ENCODE measurements at places on chromosomes 11 and 22.

GRCh38 chr22:35399114-35399677 lies 744 bp upstream of the MCM5 start:
- DNase-seq, result no peak

GRCh38 chr22:19891317-19892256 lies 36.9 kb upstream of the GNB1L start:
- peak; percentile 94 for DNase-seq

GRCh38 chr11:119120639-119121007 lies 757 bp upstream of the HINFP start:
- peak; percentile 41 for DNase-seq

DNA sequence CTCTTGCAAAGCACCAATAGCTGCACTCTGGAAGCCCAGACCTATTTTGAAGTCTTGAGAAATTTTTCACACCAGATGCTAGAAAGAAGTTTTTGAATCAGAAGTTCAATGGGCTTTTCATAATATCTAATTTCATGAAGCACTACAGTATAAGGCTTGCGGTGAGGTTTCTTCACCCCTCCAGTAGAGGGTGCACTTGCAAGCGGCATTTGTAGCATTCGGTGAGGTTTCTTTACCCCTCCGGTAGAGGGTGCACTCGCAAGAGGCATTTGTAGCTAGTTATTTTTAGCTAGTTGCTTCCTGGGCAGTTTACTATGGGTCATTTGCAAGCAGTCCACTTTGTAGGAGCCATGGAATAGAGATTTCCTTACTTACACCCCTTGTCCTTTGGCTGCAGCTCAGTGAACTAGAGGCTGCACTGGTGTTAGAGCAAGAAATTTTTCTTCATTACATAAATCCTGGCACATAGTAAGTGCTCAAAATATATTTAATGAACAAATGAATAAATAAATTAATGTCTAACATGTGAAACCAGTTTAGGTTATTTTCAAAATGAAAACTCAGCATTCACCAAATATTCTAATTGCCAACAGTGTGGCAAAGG lies 7.8 kb upstream of the NOX4 start:
- DNase-seq, result no peak

DNA sequence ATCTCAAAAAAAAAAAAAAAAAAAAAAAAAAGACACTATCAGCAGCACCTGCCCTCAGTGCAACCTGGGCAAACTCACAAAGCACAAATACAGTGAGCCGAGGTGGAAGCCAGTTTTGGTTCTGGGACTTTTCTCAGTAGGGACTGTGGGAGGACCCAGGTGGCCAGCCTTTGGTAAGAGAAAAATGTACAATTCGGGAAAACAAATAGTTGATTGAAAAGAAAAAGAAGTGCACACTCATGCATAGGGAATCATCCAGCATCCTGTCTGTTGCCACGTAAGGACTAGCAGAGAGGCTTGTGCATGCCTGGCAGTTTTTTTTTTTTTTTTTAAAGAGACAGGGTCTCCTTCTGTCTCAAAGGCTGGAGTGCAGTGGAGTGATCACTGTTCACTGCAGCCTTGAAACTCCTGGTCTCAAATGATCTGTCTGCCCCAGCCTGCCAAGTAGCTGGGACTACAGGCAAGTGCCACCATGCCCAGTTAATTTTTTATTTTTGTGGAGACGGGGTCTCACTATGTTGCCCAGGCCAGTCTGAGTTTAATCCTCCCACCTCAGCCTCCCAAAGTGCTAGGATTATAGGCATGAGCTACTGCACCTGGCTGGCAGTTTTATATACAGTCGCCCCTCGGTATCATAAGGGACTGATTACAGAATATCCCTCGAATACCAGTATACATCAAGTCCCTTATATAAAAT lies 36.7 kb downstream of the TPST2 start:
- peak; percentile 93 for DNase-seq

GRCh38 chr11:27039873-27040272 lies 742 bp upstream of the BBOX1 start:
- DNase-seq, result no peak

- no peak for DNase-seq
These were observed 52.6 kb upstream of the MTMR2 start for GRCh38 chr11:95976550-95976949.

- peak; percentile 62 for DNase-seq
These were observed 31.7 kb downstream of the NEAT1 start for GRCh38 chr11:65454311-65454695.

- DNase-seq, result peak; percentile 47
These were observed 33.4 kb upstream of the APOL5 start for GRCh38 chr22:35684270-35684700.

DNA sequence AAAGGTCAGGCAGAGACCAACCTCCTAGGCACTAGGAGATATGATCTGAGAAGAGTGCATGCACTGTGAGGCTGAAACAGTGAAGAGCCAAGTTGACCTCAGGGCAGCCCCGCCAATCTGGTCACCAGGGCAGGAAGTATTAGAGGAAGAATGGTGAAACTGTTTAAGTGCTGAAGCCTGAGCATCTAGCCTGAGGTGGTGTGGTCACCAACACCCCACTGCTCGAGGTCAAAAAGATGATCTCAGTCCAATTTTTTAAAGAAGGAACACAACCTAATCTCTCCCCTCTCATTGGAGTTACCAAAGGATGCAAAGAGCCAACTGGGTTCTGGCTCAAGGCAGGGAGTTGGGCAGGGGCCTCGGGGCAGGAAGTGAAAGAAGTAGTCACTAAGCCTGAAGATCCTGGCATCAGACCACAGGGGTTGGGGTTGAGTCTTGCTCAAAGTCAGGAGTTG lies 4.0 kb downstream of the APBB1 start:
- DNase-seq, result peak; percentile 17

DNA sequence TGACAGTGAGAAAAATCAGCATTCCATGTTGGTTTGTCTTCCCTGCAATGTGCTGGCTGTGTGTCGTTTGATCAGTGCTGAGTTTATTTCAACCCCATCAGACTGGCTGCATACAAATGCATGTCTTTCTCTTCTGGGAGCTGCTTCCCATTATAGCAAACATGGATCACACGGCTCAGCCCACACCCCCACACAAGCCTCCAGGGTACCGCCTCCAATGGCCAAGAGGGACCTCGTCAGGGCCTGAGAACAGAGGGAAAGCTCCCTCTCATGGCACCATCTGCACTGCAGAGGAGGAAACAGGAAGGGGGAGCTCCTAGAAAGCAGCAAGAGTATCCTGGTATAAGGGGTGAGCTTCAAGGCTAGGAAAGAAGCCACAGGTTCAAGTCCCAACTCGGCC lies 214.2 kb downstream of the LARGE1 start:
- no peak for DNase-seq

GRCh38 chr11:17610085-17610894 lies 63.2 kb downstream of the OTOG start:
- no peak for DNase-seq

DNA sequence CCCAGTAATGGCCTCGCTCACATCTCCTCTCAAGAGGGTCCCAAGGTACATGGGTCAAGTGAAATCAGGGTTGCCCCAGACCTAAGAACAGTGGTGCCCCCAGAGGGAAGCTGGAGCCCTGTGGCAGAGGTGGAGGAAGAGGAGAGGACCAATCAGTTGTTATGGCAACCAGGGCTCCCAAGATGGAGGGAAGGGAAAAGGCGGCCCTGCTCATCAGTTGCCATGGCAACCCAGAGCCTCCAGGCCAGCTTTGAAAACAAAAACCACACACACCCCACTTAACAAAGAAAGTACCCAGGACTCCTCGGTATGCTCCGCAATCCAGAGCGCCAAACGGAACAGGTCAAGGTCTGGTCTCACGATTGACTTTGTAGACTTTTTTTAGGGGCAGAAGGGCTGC lies 53.5 kb upstream of the SLC35C1 start:
- DNase-seq, result no peak

- peak; percentile 45 for DNase-seq
These were observed 686 bp downstream of the KIF18A start for GRCh38 chr11:28107191-28107749.

DNA sequence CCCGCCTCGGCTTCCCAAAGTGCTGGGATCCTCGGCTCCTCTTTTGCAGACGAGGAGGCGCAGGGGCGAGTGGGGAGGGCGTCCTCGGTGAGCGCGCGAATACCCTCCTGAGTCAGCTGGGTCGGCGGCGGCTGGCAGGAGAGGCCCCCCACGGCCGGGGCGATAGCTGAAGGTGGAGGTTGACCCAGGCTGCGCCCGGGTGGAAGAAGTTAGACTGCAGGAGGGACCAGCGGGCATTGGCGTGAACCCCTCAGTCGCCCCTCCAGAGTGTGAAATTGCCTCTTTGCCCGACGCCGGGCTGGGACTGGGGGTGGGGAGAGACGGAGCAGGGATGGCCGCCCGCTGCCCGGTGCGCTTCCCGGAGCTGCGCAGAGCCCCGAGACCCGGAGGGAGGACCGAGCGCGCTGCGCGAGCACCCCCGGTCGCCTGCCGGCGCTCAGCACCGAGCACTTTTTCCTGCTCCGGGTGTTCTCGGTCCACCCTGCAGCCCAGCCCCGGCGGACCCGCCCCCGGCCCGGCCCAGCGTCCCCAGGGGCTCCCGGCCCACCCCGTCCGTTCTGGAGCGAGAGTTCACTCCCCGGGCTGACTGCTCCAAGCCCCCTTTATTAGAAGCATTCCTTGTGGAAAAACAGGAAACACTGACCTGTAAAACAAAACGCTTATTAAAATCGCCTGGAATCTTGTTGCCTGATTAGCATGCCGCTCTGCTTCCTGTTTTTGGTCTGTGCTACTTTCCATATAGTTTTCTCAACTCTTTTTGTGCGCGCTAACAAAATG lies 13.7 kb upstream of the CPT1A start:
- peak; percentile 34 for DNase-seq

- no peak for DNase-seq
These were observed 154.2 kb downstream of the MIAT start for GRCh38 chr22:26811647-26811992.

DNA sequence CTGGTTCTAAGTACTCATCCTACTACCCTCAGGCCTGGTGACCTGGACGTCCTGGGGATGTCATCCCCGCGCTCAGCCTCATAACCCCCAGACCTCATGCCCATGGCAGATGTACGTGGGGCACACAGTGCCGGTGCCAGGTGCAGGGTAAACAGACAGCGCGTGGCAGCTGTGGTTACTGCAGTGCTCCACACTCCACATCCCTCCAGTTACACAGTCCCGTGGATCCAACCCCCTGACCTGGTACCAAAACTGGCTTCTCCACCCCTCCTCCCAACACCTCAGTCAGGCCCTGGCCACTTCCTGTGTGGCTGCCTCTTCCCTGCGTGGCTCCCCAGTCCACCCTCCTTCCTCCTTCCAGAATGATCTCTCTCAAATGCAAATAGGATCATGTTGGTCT lies 95.2 kb downstream of the DSCAML1 start:
- no peak for DNase-seq

- DNase-seq, result no peak
These were observed 48.7 kb downstream of the LDLRAD3 start for GRCh38 chr11:35992548-35992947.

- no peak for DNase-seq
These were observed 484.3 kb downstream of the SOX6 start for GRCh38 chr11:15871904-15872626.

GRCh38 chr22:49046546-49047361 lies 780.9 kb downstream of the BRD1 start:
- DNase-seq, result no peak

- DNase-seq, result peak; percentile 95
These were observed at the start of gene BAD for GRCh38 chr11:64284048-64284961. Gene BAD (minus strand): TSS chr11:64284665. CDS start chr11:64284368, 297 bp downstream.

DNA sequence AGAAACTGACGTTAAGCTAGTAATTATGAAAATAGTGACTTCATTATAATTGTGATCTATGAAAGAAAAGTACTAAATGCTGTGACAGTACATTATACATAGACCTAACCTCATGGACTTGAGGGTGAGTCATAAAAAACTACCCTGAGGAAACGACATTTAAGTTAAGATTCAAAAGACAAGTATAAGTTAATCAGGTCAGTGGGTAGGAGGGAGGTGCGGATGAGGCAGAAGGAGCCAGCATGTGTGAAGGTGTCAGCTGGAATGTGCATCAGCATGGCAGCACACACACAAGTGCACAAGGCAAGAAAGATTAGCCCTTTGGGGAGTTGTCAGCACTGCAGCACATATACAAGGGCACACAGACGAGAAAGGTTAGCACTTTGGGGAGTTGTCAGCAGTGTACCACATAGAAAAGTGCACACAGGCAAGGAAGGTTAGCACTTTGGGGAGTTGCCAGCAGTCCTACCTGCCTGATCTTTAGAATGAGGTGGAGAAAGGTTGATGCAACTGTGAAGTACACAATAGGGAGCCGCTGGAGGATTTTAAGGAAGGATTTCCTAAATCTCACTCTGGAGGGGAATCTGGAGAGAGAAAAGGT lies 31.6 kb upstream of the CAVIN3 start:
- peak; percentile 21 for DNase-seq

GRCh38 chr22:22243033-22243680 lies 1.4 kb upstream of the VPREB1 start:
- no peak for DNase-seq

DNA sequence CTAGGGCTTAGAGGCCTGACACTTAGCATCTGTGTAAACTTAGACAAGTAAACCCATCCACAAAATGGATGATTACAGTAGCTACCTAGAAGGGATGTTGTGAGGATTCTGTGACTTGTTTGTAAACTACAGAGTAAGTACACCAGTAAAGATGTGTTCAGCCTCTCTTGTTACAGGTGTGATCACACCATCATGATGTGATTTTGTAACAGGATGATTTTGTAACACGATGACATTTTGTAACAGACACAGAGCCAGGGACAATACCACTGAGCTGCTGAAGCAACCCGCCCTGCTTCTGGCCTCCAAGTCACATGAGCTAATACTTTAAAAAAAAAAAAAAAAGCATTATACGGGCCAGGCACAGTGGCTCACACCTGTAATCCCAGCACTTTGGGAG lies 17.0 kb downstream of the FADD start:
- no peak for DNase-seq

GRCh38 chr11:24880962-24881361 lies 384.1 kb downstream of the LUZP2 start:
- no peak for DNase-seq

DNA sequence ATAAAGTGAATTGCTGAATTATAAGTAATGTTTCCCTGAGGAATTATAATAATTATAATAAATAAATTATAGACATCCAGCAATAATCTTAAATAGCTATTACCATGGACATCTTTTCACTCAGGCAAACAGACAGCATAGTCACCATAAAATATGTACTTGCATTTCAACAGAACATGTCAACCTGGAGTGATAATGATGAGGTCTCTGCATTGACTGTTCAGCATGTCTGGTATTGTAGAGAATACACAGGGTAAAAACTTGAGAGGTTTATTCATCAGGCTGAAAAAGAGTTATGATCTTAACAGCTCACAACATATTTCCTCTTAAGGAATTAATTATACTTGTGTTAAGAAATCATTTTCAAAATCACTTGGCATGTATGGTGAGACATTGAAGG lies 41.1 kb upstream of the TYR start:
- no peak for DNase-seq

- no peak for DNase-seq
These were observed 829 bp upstream of the ZBED5 start for GRCh38 chr11:10858439-10859325.

Measured in ELR (cell line).